ENCODE measurements at places on chromosomes 4 and X.

GRCh38 chrX:20487227-20487626 is 220.5 kb upstream of the RPS6KA3 start:
- no peak for DNase-seq

DNA sequence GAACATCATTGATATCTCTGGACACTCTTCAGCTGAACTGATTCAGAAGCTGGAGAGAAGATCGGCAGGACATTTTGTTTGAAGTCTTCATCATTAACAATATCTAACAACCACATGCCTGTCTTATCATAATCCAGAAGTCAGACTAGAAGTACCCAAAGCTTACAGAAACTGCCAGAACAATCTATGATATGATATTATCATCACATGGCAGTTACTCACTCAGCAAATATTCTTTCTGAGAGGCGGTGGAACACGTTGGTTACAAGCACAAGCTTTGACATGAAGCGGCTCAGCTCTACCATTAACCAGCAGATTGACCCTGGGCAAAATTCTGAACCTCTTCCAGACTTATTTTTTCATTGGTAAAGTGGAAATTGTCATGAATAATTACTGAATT is 69.4 kb upstream of the KIT start:
- no peak for DNase-seq

- DNase-seq: no peak
Observed at GRCh38 chr4:45131020-45131419, 404.7 kb upstream of the GNPDA2 start.

DNA sequence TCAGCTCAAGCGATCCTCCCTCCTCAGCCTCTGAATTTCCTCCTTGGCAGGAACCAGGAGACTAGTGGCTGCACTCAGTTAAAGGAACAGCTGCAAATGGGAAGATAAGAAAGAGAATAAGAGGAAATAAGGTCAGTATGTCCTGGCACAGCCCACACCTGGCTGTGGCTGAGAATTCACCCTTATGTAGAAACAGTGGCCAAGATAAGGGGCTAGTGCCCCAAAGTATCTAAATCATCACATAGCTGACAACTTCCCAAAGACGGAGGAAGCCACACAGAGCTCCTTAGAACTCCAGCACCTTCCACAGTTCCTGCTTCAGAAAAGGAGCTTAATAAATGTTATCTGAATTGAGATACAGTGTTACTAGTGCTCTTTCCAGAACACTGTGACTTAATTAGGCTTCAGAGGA is 2.3 kb upstream of the CHIC2 start:
- DNase-seq: no peak

DNA sequence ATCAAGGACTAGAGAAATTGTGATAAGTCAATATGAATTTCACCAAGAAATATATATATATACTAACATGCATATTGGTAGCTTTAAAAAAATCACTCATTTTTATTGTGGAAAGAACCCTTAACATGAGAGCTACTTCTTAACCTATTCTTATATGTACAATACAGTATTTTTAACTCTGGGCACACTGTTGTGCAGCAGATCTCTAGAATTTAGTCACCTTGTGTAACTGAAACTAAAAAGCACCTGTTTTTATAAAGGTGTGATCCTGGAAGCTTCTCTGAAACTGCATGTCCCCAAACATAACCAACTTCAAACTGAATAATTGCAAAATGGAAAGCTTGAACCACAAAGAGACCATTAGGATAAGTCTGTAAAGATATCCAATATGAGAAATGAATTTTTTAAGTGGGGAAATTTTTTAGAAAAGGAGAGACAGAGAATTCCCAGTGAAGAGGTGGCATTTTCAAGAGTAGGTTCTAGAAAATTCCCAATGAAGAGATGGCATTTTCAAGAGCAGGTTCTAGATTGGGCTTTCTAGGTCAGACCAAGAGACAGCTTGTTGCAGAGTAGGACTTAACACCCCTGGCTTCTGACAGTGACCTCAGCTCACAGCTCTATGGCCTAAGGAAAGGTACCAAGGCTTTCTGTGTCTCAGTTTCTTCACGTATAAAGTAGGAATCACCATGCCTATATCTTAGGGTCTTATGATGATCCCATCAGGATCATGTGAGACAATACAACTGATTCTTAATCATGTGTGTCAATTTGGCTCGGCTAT is 22.0 kb upstream of the PPARGC1A start:
- DNase-seq: no peak

DNA sequence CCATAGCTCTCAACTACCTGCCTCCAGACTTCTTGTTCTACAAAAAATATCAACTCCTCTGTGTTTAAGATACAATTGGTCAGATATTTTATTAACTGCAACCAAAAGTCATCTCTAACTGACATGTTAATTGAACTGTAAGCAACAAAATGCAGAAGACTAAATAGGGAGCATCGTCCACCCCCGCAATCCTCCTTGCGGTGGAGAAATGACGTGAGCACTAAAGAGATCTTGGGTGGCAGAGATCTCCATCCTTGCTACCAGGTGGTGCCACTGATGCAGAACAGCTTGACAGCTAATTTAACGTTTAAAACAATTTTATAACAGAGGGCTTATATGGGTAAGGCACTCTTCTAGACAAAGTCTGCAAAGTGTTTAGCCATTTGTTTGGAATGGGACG is 164.4 kb upstream of the FTHL17 start:
- DNase-seq: no peak

Data from T-helper 17 cell (primary cell).